Inflammatory macrophage treated with lipopolysaccharide for 1 hour (primary cell): ENCODE measurements at places on chromosomes 7 and 10.

DNA sequence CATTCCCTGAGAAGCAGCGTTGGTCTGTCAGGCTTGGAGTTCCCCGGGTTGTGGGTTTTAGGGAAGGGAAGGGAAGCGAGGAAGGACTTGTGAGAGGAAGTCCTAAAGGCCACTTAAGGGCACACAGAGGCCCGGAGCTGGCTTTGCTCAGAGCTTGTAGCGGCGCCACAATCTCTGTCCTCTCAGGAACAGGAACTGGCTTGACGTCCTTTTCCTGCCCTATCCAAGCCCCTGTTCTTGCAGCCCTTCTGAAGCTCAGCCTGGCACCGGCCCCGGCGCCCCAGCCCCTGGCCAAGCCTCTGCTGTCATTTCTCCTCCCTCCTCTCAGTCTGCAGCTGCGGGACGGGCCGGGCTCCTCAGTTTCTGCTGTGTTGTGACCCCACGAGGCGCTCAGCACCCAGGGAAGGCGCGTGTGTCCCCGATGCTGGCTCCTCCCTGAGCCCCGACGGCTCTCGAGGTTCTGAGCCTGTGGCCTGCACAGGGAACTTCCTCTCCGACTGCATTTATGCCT is at the start of gene GIMAP8:
Gene GIMAP8, plus strand, starts transcription at position 140 of the 511 bp plus-strand sequence. CDS start 16,069 bp downstream, outside the sequence.
- DNase-seq: peak; percentile 97

DNA sequence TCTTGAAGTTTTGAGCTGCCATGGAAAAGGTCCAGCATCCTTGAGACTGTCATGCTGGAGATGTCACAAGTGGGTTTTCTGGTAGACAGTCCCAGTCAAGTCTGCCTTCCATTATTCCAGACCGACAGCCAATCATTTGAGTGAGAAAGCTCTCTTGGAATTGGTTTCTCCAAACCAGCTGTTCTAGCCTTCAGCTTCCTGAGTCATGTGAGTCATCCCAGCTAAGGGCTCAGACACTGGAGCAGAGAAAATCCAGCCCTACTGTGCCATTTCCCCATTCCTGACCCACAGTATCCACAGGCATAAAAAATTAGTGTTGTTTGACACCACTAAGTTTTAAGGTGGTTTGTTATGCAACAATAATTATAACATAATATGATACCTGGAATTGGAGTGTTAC is 219.0 kb downstream of the ADRA2A start:
- DNase-seq: no peak

GRCh38 chr7:50835156-50835555 is 52.5 kb upstream of the GRB10 start:
- DNase-seq: no peak

DNA sequence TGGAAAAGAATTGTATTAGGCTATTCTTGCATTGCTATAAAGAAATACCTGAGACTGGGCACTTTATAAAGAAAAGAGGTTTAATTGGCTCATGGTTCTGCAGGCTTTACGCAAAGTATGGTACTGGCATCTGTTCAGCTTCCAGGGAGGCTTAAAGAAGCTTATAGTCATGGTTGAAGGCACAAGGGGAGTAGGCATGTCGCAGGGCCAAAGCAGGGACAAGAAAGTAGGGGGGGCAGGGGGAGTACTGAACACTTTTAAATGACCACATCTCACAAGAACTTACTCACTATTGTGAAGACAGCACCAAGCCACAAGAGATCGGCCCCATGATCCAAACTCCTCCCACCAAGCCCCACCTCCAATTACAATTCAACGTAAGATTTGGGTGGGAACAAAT is 152.5 kb upstream of the PHF14 start:
- no peak for DNase-seq

- DNase-seq: no peak
Observed at GRCh38 chr7:96061009-96061408, 260.9 kb downstream of the SLC25A13 start.

- DNase-seq: no peak
Observed at GRCh38 chr10:22915314-22915713, 12.5 kb upstream of the ARMC3 start.
